ENCODE measurements at places on chromosomes 5 and 9.

- no peak for DNase-seq
Measured at GRCh38 chr5:167546270-167546669, 745.2 kb upstream of the WWC1 start.

DNA sequence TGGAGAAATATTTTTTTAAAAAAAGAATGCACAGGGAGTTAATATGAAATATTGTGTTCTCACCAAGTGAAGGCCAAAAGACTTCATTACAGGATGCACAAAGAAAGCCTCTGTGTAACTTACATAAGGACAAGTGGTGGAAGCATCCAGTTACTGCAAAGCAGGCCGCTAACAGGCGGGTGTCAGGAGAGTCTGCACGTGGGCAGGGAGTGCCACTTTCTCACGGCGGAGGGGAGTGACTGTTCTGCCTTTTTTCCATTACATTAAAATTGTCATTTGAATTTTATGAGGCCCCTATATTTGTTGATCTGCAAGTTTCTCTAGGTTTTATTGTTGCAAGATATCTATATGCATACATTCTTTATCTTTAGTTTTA, 28.1 kb upstream of the SPATA31E1 start:
- no peak for DNase-seq

DNA sequence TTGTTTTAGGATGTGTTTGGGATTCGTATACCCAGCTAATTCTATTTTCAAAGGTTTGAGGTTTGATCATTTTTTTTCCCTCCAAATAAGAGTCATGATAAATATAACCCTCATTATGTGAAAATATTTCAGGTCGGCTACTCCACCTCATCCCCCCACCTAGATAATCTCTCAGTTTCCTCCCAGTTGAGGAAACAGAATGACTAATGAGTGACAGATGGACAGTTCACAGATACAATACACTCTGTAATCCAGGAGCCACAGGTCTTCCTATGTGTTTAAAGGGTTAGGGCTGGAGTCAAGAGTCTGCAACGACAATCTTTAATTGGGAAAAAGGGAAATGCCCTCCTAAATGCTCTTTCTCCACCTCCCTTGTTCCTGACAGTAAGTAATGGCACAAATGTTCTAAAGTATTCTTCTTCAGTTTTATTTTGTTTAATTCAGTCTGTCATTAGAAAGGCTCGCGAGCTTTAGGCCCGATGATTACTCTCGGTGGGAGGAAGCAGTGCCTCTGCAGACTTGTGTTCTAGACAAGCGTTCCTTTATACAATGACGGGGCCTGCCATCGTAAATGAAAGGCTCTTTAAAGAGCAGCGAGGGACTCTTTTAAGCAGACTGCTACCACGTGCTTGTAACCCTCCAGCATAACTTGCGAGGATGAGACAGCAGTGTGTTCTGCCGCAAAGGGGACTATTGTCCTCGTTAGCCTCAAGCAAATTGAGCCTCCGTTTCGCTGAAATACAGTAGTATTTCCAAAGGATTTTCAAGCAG, 69.0 kb downstream of the MEF2C start:
- no peak for DNase-seq

GRCh38 chr9:99116003-99116411, 11.1 kb downstream of the TGFBR1 start:
- no peak for DNase-seq

- no peak for DNase-seq
Measured at GRCh38 chr5:40486437-40487275, 193.1 kb upstream of the PTGER4 start.

DNA sequence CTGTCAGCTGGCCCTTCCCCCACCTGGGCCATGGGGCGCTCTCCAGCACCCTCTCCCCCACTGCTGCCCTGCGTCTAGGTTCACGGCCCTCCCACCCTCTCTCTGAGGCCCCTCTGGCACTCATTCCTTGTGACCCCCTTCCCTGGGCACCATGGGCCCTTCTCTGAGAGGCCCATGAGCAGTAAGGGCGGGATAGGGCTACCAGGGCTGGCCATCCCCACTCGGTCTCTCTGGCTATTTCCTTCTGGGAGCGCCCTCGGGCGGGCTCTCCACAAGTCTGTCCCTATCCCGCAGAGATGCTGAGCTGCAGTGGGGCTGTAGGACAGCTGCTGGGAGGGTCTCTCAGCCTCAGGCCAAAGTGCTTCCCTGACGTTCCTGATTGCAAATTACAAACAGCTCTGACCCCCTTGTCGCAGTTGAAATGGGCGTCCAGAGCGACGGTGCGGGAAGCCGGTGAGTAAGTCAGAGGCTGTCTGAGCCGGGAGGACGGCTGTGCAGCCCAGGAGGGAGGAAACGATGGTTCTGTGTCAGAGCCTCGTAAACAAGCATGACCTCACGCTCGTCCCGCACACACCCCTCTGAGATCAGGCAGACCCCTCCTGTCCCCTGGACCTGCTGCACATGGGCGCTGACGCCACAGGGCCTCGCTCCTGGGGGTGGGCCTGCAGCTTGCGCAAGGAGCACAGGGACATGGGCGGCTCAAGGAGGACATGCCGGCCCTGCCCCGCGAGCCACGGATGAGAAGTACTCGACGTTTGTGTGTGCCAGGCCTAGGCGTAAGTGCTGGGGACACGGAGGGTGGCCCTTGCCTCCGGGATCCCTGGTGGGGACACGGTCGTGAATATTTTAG, 36.3 kb upstream of the GFPT2 start:
- no peak for DNase-seq

DNA sequence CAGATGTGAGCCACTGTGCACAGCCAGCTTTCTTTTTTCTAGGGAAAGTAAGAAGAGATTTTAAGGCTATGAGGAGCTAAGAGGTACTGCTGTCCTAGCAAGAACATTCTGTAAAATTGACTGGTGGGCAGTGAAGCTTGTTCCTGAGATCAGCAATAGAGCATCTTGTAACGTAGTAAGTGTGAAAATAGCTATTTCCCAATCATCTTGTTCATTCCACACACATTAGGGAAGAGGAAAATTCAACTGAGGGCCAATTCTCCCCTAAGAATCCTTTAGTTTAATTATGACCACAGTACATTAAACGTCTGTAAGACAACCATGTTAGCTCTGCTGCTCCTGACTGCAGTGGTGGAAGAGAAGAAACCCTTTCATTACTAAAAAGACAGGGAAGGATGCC, 246.2 kb downstream of the EFNA5 start:
- no peak for DNase-seq

- DNase-seq: no peak
Measured at GRCh38 chr9:9061627-9062026, 1262.0 kb upstream of the DMAC1 start.

DNA sequence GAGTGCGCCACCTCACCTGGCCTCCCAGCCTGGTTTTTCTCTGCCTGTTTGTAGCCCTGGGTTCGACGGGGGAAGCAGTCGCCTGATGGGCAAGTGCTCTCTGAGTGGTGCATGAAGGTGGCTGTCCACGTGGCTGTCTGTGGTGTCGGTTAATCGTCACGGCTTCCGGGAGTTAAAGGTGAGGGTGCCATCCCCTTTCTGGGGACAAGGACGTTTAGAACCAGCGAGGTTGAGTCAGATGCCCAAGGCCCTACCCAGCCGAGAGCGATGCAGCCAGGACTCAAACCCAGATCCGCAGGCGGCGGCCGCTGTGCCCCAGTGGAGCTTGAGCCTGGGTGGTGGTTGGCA, 47.7 kb downstream of the RXRA start:
- no peak for DNase-seq

DNA sequence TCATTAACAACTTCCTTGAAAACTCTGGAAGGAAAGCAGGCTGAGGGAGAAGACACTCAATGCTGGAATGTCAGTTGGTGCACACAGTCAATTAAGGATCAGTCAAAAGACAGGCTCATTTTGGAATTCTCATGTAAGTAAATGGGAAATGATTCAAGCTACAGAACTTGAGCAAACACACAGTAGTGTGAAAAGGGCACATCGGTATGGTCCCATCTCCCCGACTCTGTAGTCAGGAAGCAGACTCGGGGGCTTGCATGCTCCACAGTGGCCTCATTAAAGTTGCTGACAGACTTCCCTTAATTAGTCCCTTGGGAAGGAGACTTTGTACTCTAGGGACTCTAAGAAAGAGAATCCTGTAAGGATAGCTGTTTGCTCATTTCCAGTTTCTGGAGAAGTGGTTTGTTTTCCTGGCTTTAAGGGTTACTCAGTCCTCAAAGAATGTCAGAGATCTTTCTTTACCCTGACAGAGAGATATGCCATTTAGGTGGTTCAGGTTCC, 339.2 kb downstream of the ADAMTS6 start:
- DNase-seq: peak; percentile 80

DNA sequence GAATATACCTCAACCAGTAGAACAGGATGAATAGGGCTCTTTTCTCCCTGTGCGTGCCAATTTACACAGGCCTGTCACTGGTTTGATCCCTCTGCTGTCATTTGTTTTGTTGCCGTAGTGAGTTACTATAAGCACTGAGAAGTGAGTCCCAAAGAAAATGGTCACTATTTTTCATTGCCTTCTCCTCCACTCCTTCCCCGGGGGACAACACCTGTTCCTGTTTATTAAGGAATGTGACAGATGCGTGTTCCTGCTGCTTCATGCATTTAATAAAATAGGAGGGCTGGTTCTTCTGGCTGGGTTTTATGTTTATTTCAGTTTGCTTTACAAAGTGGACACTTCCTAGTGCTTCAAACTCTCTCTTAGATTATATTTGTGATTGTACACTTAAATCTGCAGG, 6.4 kb downstream of the THBS4 start:
- no peak for DNase-seq

GRCh38 chr5:111641533-111642233, 115.3 kb downstream of the NREP start:
- peak; percentile 65 for DNase-seq

DNA sequence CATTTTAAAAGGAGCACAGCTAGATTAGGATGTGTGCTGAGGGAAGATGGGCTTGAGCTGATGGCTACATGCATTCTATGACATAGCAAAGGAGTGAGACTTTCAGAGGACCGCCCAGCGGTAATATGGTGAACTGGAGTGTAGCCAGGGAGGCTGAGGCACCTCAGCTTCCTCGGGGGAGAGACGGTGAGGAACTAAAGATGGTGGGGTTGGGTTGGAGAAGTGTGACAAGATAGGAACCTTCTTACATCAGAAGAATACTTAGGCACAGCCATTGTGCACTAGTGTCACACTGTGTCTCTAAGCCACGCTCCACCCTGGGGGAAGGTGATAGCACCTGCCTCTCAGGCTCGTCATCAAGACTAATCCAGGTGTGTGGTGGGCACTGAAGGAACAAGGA, 118.0 kb upstream of the IRX2 start:
- no peak for DNase-seq

- DNase-seq: no peak
Measured at GRCh38 chr5:95720094-95720786, 10.9 kb upstream of the RHOBTB3 start.

- DNase-seq: no peak
Measured at GRCh38 chr5:55694152-55694830, 17.8 kb downstream of the SLC38A9 start.

- no peak for DNase-seq
Measured at GRCh38 chr9:123360161-123361085, 4.4 kb downstream of the CRB2 start.

- no peak for DNase-seq
Measured at GRCh38 chr5:146338774-146339714, at the start of gene POU4F3. Gene POU4F3, plus strand, starts transcription at chr5:146338839. Its CDS starts 274 bp downstream, at chr5:146339113.

GRCh38 chr9:117771136-117771535, 66.9 kb downstream of the TLR4 start:
- no peak for DNase-seq

DNA sequence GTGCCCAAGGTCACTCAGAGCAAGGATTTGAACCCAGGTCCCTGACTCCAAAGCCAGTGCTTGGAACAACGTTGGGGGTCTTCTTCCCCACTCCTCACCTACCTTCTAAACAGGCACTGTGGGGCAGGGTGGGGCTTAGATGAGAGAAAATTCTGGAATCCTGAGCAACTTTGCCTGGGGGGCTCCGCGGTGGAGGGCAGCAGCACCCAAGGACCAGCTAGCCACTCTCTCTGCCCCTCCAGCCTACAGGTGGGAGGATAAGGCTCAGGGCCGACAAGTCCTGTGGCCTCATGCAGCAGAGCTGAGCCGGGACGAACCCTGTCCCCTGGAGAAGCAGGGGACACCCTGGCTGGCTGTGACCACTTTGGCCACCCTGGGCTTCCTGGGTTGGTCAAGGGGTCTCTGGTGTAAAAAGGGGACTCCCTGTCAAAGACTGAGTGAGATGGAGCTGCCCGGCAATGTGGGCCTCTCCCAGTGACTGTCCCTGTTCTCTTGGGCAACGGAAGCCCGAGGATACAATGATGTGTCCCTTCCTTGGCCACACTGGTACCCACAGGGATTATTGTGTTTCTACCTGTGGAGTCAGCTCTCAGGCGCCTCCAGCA, 26.5 kb downstream of the CEL start:
- no peak for DNase-seq

GRCh38 chr9:110602281-110602680, 22.7 kb upstream of the SVEP1 start:
- no peak for DNase-seq

- no peak for DNase-seq
Measured at GRCh38 chr5:65356274-65356673, 125.4 kb downstream of the ADAMTS6 start.

- DNase-seq: no peak
Measured at GRCh38 chr5:95252801-95253200, 32.1 kb downstream of the MCTP1 start.
